Left renal cortex interstitium (tissue), 4 donors: ENCODE measurements at places on chromosomes 2 and 18.
A peak's percentile ranks its signal among the peaks of the same experiment; 100 is the strongest.

- no peak for DNase-seq
These were observed 11.0 kb downstream of the FBLN7 start for GRCh38 chr2:112149194-112149593.

GRCh38 chr2:95015261-95015912, 10.1 kb upstream of the MAL start:
- DNase-seq = no peak

DNA sequence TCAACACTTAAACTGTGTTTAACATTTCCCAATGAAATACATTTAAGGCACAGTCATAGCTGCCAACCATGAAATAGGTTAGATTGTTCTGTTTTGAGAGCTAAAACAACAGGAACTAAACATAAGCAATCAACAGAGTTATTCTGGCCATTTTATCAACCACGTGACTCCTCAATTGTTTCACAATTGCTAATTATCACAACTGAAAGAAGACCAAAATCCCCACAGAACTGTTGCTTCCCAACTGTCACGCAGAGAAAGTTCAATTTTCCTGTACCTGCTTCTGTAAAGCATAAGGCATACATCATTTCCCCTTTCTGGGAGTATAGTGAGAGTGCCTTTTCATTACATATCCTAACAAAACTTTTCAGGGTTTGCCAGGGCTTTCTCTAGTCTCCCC, 248.6 kb downstream of the EPHA4 start:
- no peak for DNase-seq

DNA sequence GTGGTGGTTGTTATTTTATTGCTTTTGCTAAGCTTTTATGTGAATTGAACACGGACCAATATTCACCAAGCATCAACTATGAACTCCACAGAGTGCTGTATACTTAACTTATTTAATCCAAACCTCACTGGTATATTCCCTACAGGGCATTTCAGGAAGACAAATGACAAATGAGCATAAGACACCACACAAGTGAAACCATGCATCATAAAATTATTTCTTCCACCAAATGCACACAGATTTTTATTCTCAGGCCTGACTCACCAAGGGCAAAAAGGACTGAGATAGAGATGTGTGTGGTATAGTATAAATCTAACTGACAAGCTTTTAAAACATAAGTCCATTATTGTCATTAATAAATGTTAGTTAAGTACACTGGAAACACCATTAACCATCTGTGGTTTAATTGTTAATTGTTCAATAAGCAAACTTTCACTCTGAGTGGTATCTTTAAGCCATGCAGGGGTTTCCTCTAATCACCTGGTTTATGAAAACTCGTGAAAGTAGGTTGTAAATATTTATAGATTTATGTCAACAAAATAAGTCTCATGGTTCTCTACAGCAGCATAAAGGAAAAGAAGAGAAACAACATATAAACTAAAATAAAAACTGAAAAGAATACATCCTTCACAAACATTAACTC, 77.6 kb upstream of the CRIM1 start:
- DNase-seq = no peak

GRCh38 chr2:36177282-36177681, 178.3 kb upstream of the CRIM1 start:
- no peak for DNase-seq

- no peak for DNase-seq
These were observed 938.1 kb upstream of the SLC39A10 start for GRCh38 chr2:194718881-194719280.

GRCh38 chr2:134379722-134380121, 125.8 kb downstream of the MGAT5 start:
- no peak for DNase-seq

GRCh38 chr2:11097038-11097720, 58.1 kb upstream of the SLC66A3 start:
- no peak for DNase-seq

- DNase-seq = no peak
These were observed 234.5 kb downstream of the VAPA start for GRCh38 chr18:10148189-10148929.

- no peak for DNase-seq
These were observed 23.8 kb upstream of the IL1R2 start for GRCh38 chr2:101967826-101968513.

GRCh38 chr2:233338046-233338445, 16.2 kb upstream of the DGKD start:
- DNase-seq = no peak

DNA sequence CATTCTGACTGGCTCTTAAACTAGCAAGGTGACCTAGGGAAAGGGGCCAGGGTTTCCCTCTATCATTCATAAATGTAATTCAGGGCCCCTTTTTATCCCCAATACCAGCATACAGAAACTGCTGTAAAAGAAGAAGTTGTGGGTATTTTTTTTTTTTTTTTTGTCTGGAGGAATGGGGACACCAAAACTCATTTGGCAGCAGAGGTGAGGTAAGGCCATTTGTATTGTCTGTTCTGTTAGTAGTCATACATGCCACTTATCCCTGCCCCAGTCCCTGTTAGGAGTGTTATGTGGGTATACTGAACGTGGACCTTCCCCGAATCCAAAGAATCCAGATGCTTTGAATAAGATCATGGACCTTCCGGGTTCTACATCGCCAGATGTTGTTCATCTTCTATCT, 1.7 kb downstream of the SEPTIN2 start:
- DNase-seq = no peak

GRCh38 chr2:201781557-201782051, 871 bp upstream of the ALS2 start:
- peak; percentile 43 for DNase-seq

DNA sequence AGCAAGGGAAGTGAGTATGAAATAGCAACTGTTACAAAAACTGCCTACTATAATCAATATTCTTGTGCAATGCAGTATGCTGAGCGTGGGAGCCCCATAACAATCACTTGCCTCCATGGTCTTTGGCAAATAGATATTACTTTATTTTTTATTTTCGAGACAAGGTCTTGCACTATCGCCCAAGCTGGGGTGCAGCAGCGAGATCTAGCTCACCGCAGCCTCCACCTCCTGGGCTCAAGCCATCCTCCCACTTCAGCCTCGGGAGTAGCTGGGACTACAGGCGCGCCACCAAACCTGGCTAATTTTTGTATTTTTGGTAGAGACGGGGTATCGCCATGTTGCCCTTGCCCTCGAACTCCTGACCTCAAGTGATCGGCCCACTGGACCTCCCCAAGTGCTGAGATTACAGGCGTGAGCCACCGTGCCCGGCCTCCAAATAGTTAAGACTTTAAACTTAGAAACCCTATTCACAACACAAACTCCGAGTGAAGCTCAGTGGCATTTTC, 1.2 kb upstream of the CCNT2 start:
- no peak for DNase-seq

- no peak for DNase-seq
These were observed 43.0 kb downstream of the KLF7 start for GRCh38 chr2:207122651-207123334.

GRCh38 chr18:5466256-5466655, 77.5 kb downstream of the EPB41L3 start:
- DNase-seq = no peak

DNA sequence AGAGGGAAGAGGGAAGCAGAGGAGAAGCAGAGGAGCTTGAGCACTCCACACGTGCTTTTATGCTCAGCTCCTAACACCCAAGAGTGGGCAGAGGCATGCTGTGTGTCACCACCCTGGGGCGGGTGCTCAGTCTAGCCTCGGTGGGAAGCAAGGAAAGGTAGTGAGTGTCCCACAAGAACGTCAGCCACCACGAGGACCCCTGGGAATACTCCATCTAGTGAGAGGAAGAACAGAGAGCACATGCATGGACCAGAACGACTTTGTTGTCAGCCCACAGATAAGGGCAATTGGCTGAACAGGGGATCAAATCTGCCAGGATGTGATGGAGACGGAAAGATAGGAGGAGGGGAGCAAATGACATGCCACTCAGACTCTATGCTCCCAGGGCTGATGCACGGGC, 83.4 kb downstream of the XDH start:
- no peak for DNase-seq

DNA sequence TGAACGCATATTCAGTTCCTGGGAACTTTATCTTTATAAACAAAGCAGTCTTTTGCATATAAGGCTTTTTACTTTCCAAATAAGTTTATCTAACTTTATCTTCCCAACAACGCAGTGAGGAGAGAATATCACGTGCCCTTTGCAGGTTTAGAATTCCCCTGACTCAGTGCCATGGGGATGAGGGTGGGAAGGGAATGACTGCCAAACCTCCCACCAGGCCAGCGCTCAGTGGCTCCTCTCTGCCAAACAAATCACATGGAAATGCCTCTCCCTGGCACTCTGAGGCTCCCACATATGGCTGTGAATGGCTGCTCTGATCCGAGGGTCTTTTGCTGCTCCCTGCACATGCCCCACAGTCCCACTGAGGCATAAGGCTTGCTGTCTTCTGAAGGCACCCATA, 158.3 kb downstream of the DNAH6 start:
- DNase-seq = no peak

DNA sequence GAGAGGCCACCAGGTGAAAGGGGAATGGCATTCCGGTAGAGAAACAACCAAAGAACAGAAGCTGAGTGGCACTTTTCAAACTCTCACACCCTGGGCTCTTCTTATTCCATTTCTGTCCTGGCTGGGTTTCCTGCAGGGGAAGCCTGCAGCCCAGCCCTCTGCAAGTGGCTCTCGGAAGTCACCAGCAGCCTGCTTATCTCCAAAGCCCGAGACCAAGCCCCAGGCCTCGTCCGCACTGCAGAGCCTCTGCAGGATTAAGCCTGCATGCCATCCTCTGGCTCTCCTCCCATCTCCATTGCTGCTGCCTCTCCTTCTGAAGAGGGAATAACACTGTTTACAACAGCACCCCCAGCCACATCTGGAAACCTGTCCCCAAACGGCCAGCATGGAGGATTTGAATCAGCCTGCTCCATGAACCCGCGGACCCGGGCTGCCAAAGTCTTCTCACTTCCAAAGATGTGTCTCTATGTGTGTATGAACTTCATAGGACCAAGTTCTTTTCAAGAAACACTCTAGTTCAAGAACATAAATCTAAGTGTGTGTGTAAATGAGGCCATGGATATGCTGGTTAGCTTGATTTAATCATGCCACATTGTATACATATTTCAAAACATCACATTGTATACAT, 54.2 kb downstream of the DIPK1C start:
- DNase-seq = no peak

DNA sequence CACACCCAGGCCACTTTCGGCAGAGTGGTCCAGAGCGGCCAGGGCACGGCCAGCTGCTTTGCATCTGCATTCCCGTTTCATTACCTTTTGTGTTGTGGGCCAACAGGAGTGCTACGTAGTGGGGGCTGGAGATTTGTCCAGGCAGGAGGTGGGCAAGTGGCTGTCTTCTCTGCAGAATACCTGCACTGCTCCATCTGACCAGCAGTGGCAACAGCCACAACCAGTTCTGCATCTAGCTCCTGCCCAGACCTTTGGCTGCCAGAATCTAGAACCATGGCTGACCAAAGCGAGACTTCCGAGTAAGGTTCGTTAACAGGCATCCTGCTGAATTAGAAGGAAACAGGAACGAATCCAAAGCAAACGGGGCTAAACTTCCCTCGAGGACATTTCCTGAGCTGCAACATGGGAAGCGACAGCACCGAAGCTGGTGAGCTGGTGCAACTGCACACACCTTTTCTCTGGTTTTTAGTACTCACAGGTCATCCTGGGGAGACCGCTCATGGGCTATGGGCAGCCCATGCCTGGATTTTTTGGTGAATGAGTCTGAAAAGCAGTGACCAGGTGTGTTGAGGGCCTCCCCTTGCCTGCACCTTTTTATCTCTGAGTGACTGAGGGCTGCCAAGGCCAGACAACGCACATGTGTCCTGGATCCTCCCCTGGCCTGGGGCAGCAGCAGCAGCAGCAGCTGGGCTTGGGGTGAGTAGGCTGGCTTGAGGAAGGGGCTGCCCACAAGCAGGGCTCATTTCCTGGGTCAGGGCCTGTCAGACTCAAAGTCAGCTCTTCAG, 10.5 kb downstream of the GDF7 start:
- DNase-seq = no peak

- DNase-seq = no peak
These were observed 114.7 kb downstream of the MTX2 start for GRCh38 chr2:176383836-176384442.

- DNase-seq = no peak
These were observed 16.8 kb downstream of the KDSR start for GRCh38 chr18:63350230-63350629.

- no peak for DNase-seq
These were observed 34.0 kb upstream of the MALL start for GRCh38 chr2:110149330-110150220.

GRCh38 chr2:232073026-232073425, 111.5 kb downstream of the DIS3L2 start:
- DNase-seq = no peak

DNA sequence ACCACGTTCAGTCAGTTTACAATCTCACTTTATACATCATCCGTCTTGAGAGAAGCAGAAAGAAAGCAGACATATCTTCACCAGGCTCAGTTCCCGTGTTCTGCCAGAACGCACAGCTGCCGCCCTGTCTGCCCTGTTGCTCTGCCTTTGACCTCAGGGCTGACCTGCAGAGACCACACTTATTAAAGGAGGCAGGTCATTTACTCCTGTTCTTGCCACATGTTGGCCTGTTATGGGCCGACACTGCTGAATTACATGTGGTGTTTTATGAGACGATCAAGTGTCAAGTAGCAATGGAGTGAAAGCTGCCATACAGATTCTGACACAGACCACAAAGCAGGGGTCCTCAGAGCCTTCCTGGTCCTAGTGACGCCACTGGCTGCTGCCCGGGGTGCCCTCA, 232.2 kb downstream of the TTC32 start:
- DNase-seq = no peak

DNA sequence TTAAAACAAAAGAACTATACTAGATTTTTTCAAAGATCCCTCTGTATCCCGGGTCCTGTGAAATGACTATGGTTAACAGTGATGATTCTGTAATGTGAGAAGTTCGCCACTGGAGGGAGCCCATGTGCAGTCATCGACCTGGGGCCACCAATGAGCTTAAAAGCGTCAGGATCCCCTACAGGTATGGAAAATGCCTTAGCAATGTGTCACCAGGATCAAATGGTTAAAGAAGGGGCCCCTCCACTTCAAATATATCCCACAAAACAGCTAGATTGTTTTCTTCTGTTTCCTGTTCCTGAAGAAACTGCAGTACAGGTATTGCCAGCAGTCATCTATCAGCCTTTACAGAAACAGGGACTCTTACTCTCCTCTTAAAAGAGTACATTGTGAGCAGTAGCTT, 15.3 kb downstream of the CHRNA1 start:
- no peak for DNase-seq

- DNase-seq = no peak
These were observed 2.8 kb downstream of the CIDEA start for GRCh38 chr18:12256951-12257350.

GRCh38 chr2:9889812-9890261, 46.6 kb downstream of the TAF1B start:
- no peak for DNase-seq

DNA sequence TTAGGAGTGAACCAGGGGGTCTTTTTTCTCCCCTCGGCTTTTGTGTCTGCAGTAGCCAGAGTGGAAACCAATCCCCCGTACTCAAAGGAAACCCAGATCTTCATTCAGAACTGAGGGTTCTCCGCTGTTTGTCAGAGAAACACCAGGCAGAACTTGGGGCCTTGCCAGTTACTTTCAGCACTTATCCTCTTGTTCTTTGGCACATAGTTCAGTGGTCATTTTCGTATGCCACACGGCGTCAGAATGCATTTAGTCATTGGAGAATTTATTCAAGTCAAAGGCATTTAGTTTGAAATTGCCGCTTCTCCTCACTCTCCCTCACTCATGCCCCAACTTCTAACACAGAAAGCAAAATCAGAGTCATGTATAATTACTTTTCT, 102.9 kb downstream of the CABLES1 start:
- no peak for DNase-seq

- DNase-seq = no peak
These were observed 89.4 kb downstream of the TNS1 start for GRCh38 chr2:217913436-217913835.

GRCh38 chr2:45330637-45331409, 280.2 kb downstream of the SRBD1 start:
- DNase-seq = no peak
